ENCODE measurements at places on chromosomes 13 and 19. TPM values are rescaled to one million over a fixed set of nuclear protein-coding genes. Genes with fewer than 3 reads are reported as not detected.
A peak's percentile ranks its signal among the peaks of the same experiment; 100 is the strongest.

The FAM216B gene
- total RNA-seq: not detected

The MZT1 gene
- 4.3 TPM for total RNA-seq

The DNAAF3 gene
- 102 TPM for total RNA-seq

The OPA3 gene
- total RNA-seq: 19.3 TPM

- no peak for DNase-seq
Measured at GRCh38 chr13:110245416-110245899, 61.5 kb downstream of the COL4A1 start.

DNA sequence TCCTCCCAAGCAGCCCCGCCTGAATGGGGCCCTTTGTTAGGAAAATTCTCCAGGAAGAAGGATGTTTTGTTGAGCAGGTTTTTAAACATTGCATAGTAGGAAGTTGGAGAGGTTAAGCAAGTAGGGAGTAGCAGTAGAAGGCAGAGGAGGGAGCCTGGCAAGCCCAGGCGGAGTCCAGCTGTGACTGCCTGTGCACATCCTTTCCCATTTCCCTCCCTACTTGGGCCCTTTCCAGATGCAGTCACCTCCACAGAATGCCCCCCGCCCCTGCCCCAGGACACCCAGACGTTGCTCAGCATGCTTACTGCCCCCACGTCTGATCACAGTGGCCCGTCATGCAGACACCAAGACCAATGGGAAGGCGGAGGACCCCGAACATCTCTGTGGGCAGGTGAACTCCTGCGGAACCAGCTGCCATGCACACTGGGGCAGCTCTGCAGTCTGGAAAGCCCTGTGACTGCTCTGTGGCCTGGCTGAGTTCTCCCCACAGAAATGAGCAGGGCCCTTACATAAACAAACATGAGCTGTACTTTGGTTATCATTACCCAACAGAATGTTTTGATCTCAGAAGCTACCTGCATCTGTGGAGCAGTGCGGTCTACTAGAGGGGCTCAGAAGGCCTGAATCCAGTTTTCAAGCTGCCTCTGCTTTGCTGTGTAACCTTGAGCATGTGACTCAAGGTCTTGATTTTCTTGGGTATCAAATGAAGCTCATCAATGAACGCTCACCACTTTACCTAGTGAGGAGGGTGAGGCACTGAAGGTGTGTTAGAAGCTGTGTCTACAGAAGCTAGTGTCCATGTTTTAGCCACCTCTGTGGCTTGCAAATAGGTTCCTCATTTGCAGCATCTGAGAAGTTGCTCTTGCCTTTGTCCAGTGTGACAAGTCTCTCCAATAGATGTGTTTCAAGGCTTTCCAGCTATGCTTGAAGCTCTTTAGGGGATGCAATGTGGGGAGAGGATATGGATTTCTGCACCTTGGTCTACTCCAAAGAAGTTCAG, 84.2 kb downstream of the TNFRSF19 start:
- DNase-seq: no peak

- peak; percentile 58 for DNase-seq
Measured at GRCh38 chr19:14798760-14799159, 20.4 kb upstream of the ADGRE2 start.

- no peak for DNase-seq
Measured at GRCh38 chr13:44406617-44407016, 33.0 kb downstream of the SERP2 start.

GRCh38 chr13:91668866-91669495, 270.6 kb downstream of the GPC5 start:
- DNase-seq: no peak
